ENCODE measurements at places on chromosomes 1 and 21.

GRCh38 chr1:63717511-63718065, 56.2 kb upstream of the ROR1 start:
- no peak for DNase-seq

DNA sequence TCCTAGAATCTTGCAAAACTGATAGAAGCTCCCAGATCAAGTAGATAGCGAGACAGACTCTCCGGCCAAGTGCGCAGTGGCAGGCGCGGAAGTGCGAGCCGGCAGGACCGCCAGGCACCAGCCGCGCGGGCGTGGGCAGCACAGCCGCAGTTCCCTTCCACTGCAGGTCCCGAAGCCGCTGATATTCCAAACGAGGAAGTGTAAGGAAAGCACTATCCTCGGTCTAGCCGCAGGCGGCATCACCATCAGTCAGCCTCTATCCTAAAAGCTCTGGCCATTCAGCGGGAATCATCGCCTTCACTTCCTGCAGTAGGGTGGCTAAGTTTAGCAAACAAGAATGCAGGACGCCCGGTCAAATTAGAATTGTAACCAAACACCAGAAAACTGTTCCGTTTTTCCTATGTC, 710 bp downstream of the GLRX2 start:
- DNase-seq: no peak

GRCh38 chr21:22573834-22574233, 1575.6 kb downstream of the NCAM2 start:
- no peak for DNase-seq

- DNase-seq: no peak
Measured at GRCh38 chr1:11535761-11536572, 57.0 kb downstream of the DISP3 start.

- no peak for DNase-seq
Measured at GRCh38 chr1:19373211-19374082, 61.3 kb downstream of the SLC66A1 start.

DNA sequence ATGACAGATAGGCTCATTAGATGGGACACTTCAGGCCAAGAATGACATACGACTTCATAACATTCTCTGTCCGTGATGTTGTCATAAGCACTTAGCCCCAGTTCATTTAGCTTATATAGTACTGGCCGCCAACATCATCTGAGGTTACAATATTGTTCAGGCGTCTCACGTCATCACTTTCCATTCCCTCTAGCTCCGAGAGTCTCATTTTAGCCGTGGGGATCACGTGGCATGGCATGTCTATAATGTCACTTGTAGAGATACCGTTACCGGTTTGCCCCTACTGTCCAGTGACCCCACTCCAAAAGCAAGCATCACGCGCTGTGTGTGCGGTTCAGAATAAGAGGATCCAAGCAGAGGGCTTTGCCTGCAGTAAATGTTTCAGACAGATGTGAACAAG, 34.6 kb upstream of the HEATR1 start:
- DNase-seq: no peak

DNA sequence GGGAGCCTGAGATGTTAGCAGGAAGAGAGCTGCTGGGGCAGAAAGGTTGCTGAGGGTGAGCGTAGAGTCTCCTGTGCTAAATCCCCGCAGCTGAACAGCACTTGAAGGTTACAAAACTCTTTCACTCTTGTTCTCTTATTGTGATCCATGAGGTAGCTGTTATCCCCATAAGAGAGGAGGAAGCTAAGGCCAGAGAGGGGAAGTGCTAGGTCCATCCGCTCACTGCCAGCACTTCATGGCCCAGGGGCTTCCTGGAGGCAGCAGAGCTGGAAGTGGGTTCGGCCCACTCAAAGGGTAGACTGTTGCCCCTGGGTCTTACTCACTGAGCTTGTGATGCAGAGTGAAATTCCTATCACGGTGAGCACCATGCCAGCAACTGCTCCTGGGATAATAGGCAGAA, 5.6 kb downstream of the TMEM234 start:
- DNase-seq: no peak

DNA sequence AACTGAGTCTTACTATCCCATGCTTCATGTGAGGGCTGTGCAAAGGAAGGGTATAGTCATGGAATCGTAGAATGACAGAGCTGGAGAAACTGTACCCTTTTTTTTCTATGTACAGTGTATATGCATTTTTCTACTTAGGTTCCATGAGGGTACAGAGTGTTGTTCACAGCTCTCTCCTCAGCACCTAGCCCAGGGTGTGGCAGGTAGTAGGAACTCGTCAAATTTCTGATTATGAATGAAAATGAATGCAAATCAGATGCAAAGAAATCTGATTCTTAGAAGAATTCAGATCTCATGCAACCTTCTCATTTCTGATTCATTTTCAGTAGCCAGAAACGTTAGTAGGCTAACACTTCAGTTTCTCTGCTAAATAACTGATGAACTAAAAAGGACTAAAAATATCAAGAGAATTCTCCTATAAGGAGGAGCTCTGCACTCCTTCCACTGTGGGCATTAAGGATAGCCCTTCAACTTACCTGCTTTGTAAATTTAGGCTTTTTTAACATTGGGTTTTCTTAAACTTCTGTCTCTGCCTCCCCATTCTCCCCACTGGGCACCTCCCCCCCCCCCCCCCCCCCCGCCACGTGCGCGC, 18.0 kb upstream of the HHAT start:
- DNase-seq: no peak

DNA sequence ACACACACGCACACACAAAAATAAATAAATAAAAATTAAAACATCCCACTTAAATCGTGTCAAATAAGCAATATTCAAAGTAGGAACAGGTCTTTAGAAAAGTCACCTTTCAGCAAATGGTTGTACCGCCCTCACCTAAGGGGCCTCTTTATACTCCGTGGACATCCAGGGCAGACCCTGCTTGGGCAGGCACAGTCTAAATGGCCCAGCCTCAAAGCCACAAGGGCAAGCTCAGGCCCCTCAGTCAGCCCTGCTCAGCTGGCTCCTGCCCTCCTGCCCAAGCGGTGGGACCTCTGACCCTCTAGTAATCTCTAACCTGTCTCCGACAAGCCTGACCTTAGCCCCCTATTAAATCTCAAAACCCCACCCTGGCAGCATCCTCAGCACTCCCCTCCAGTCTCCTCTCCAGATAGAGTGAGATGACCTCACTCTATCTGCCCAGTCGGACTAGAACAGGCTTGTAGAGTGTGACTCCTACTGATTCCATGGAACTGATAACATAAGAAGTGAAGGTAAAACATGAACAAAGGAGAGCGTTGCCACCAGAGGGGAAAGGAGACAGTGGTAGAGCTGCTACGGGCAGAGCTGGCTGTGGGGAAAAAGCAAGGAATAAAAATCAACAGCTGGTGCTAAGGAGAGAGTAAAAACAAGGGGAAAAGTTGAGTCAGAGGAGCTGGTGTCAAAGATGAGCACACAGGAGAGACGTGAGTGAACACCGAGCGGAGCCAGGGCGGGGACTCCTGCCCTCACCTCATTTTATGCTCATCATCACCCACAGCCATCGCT, 36.0 kb downstream of the SIPA1L2 start:
- DNase-seq: no peak

DNA sequence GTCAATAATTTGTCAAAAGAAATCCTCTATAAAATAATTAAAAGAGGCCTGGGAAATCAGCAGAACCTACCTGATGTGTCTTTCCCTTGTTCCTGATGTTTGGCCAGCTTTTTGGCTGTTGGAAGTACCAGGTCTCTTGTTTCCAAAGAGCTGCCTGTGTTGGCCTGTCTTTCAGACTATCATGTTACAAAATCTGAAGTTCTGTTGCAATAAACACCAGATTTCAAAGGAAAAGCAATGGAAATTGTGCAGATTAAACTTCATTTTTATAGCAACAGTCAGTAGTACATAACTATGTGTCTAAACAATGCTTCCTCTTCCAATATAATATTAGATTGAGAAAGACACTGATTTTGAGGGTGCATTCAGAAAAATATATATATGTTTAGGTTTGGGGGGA, 647.2 kb upstream of the CXADR start:
- no peak for DNase-seq

DNA sequence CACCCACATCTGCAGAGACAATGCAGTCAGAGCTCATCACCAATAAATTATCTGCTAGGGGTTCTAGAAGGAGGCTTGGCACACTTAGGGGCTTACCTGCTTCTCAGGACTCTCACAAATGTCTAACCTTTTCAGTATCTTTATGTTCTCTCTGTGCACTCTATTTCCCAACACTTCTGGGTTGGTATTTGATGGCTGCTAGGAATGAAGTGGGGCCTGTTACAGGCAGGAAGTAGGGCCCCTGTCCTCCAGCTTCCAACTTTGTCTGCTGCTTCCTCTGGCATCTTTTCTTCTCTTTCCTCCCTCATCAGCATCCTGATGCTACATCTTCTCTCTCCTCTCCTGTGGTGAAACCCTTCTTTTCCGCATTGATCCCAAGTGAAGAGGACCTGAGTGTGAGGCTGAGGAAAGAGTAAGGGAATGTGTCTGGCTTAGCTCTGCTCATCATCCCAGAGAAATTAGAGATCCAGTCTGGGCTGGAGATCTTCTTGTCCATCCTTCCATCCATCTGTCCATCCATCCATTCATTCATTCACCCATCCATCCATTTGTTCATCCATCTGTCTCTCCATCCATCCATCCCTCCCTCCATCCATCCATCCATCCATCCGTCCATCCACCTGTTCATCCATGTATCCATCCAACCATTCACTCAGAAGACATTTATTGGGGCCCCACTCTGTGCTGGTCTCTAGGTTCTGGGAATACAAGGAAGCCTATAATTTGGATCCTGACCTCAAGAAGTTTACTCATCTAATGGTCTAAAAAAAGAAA, 2.9 kb upstream of the CSRP1 start:
- no peak for DNase-seq

- DNase-seq: no peak
Measured at GRCh38 chr1:50661626-50662025, 238.4 kb upstream of the DMRTA2 start.

DNA sequence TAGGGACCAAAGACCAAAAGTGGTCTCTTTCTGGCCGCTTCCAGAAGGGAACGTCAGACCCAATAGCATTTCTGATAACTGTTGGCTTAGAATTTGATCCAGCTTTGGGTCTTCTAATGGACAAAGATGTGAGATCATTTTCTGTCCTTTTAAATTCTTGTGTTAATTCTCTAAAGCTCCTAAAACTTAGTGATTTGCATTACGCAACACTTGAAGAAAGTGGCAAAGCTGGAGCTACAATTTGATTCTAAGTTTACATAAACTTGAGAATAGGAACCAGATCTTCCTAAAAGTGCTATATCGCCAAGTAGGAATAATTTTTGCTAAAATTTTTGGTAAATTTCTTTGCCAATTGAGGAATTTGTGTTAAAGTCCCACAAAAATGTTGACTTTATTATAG, 21.6 kb upstream of the PLA2G4A start:
- no peak for DNase-seq

DNA sequence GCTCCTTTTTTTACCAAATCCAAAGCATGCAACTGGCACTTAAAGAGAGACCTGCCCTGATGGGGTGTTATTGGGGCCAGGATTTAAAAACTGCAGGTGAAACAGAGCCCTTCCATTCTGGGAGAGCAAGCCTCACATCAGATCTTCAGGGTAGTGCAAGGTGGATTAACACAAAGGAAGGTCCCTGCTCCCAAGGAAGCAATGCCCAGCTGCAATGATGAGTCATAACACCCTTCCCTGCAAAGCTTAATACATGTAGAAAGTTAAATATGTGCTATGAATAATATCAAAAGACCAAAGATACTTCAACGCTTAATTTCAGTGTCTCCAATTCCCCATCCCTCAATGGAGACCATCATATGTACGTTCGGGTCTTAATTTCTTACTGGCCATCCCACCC, 508.0 kb downstream of the OMA1 start:
- no peak for DNase-seq

GRCh38 chr1:43285269-43285990, at the start of gene C1orf210:
Gene C1orf210, minus strand, starts transcription at chr1:43285581. Its CDS starts 2,311 bp downstream, at chr1:43283270.
- no peak for DNase-seq

DNA sequence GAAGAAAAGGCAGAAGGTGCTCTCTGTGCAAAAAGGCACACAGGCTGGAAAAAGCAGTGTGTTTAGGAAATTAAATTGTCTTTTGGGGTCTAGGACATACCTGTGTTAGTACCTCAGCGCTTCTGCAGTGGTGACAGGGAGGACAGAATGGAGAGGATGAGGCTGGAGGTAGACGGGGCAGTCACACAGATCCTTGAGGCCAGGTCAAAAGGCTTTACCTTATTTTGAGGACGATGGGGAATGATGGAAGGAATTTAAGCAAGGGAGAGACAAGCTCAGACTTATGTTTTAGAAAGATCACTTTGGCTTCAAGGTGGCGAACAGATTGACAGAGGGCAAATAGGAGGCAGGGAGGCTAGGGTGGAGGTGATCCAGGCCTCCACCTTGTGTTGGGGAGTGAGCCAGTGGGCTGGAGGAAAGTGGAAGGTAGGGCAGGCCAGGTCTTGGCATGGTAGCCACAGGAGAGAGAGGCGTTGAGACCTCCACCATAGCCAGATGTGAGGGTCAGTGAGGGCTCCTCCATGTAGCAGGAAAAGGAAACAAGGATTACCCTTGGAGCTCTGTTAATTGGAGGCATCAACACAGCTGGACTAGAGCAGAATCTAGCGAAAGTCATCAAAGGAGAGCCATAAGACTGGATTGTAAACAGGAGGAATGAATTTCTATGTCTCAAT, 4.2 kb downstream of the CYP4B1 start:
- no peak for DNase-seq

GRCh38 chr1:15966081-15966955, 9.6 kb downstream of the ZBTB17 start:
- no peak for DNase-seq

- no peak for DNase-seq
Measured at GRCh38 chr21:15976807-15977206, 247.0 kb downstream of the USP25 start.

DNA sequence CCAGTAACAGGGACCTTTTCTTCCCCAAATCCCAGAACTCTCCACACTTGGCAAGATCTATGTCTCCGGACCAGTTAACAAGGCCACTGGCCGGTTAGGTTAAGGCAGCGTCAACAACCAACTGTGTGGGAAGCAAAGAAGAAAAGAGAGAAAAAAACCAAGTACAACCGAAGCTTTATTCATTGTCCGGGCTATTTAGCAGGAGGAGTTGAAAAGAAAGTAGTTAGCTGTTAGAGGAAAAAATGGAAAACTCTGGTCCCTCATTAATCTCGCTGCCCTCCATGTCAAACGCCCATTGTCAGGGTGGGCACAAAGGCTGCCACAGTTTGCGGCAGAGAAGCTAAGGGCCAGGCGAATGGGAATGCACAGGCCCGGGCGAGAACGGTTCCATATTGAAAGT, 49.3 kb upstream of the GRIK3 start:
- no peak for DNase-seq

- DNase-seq: no peak
Measured at GRCh38 chr1:165290148-165290547, 66.4 kb downstream of the LMX1A start.

- peak; percentile 31 for DNase-seq
Measured at GRCh38 chr1:205523891-205524793, 19.7 kb downstream of the CDK18 start.

DNA sequence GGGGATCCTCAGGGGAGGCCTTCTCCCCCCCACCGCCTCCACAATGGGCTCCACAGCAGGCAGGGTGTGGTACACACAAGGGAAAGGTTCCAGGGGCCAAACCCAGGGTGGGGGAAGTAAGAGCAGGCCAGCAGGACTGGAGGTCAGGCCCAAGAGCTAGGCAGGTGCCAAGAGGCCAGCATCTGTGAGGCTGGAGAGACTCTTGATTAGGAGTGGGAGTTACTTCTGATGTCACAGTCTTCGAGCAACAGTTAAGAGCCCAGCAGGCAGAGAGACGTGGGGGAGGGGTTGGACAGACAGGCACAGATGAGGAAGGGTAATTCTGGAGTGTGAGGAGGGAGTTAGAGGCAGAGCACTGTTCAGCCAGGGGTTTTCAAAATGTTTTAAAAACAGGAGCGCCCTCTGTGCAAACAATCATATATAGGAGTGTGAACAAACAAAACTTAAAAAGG, 55.8 kb downstream of the SLC9A1 start:
- DNase-seq: no peak

GRCh38 chr1:209389975-209390374, 193.5 kb upstream of the CAMK1G start:
- DNase-seq: no peak
